ENCODE measurements at places on chromosomes 1 and 21. TPM values are rescaled to one million over a fixed set of nuclear protein-coding genes. Genes with fewer than 3 reads are reported as not detected.

DNA sequence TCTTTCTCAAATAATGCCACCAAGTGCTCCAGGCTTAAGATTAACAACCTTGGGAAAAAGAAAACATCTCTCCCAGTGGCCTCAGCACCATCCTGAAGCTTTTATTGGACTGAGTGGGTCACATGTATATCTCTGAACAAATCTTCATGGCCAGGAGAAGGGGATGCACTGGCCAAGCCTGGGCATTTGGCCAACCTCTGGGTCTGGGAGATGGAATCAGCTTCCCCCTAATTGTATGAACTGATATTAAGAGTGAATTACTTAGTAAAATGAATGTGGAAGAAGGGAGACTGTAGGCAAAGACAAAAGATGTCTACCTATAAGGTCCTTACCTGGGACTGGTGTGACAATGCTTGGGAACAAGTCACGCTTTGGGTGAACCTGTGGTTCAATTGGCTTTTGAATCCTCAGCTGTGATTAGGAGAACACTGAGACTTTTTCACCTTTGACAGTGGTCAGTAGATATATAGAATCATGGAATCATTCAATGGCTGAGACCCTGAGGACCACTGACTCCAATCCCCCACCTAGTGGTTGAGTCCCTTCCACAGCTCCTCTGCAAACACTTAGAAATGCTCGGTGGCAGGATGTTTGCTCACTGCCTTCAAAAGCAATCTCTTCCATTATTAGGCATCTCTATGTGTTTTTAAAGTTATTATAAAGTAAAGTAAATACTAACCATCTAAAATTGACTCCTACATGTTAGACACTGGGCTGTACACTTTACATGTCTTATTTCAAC is 102.6 kb upstream of the ATP1A1 start:
- no peak for DNase-seq
- no peaks in the 10 kb centered on the region for H3K27me3 ChIP-seq
- no peak overlapping the region for H3K4me3 ChIP-seq

- H3K27me3 ChIP-seq: no peaks in the 10 kb centered on the region
- H3K27ac ChIP-seq: no peak overlapping the region
- DNase-seq: no peak
- H3K4me3 ChIP-seq: no peak overlapping the region
- H3K36me3 ChIP-seq: peaks cover 17% of the 10 kb centered on the region
Measured at GRCh38 chr1:164823486-164824279, 264.7 kb downstream of the PBX1 start.

- DNase-seq: no peak
- H3K4me3 ChIP-seq: no peak overlapping the region
- no peaks in the 10 kb centered on the region for H3K36me3 ChIP-seq
- H3K4me1 ChIP-seq: no peaks in the 10 kb centered on the region
- H3K27ac ChIP-seq: no peak overlapping the region
Measured at GRCh38 chr21:36571556-36571955, 91.6 kb upstream of the CLDN14 start.

Gene LINGO4
- 0.74 TPM for total RNA-seq

Gene ARHGEF19
- total RNA-seq: 14.8 TPM

Gene GBP6
- 1.0 TPM for total RNA-seq

GRCh38 chr1:220410611-220411010 is 117.3 kb upstream of the MARK1 start:
- no peak overlapping the region for H3K4me3 ChIP-seq
- H3K27me3 ChIP-seq: no peaks in the 10 kb centered on the region
- H3K36me3 ChIP-seq: no peaks in the 10 kb centered on the region
- H3K27ac ChIP-seq: no peak overlapping the region
- no peaks in the 10 kb centered on the region for H3K4me1 ChIP-seq
- DNase-seq: no peak

Gene SELENBP1
- 317 TPM for total RNA-seq

Gene KIAA1614
- total RNA-seq: 6.3 TPM

GRCh38 chr1:25523542-25523941 is 19.9 kb upstream of the LDLRAP1 start:
- no peak for DNase-seq
- H3K4me3 ChIP-seq: no peak overlapping the region
- H3K36me3 ChIP-seq: no peaks in the 10 kb centered on the region
- no peaks in the 10 kb centered on the region for H3K4me1 ChIP-seq
- H3K27ac ChIP-seq: no peak overlapping the region
- H3K27me3 ChIP-seq: no peaks in the 10 kb centered on the region

Gene PMVK
- total RNA-seq: 14.1 TPM

- no peaks in the 10 kb centered on the region for H3K36me3 ChIP-seq
- DNase-seq: no peak
- H3K4me1 ChIP-seq: no peaks in the 10 kb centered on the region
- no peak overlapping the region for H3K27ac ChIP-seq
- no peak overlapping the region for H3K4me3 ChIP-seq
Measured at GRCh38 chr1:109598655-109599054, 20.8 kb downstream of the GNAT2 start.

- peaks cover 82% of the 10 kb centered on the region for H3K4me1 ChIP-seq
- H3K27ac ChIP-seq: peak overlapping the region; percentile 98
- no peaks in the 10 kb centered on the region for H3K27me3 ChIP-seq
- H3K4me3 ChIP-seq: peak overlapping the region; percentile 60
- DNase-seq: no peak
Measured at GRCh38 chr1:207822602-207823451, 71.0 kb downstream of the CD46 start.

Gene MROH9
- total RNA-seq: not detected

Gene SYDE2
- total RNA-seq: 17.1 TPM

Gene KRTAP19-1
- total RNA-seq: not detected

DNA sequence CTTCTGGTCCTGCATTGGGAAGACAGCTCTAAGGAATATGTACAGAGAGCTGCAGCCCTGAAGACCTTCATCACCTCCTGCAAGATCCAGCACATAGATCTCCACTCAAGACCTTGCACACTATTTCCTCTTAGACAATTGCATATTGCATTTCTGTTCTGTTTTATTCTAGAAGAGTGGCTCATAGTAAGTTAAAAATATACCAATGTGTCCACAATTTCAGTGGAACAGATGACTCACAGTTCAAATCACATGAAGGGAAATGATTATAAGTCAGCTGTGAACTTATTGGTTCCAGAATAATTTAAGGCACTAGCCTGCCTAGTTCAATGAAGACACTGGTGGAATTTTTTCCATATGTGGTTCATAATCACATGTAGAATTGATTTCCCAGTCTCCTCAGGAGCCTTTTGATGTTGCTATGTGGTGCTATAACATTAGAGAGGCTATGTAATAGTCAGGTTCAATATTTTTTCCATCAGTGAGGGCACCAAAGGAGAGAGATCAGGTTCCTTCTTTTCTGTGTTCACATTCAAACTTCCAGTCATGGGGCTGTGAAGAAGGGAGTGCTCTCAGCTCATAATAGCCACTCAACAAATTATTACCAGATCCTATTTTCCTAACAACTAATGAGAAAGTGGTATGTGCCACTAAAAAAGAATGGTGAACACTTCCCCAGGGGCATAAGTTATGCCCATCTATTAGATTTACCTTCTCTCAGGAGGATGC is 9.8 kb upstream of the AK5 start:
- no peaks in the 10 kb centered on the region for H3K36me3 ChIP-seq
- no peak for DNase-seq
- H3K4me1 ChIP-seq: no peaks in the 10 kb centered on the region
- no peak overlapping the region for H3K4me3 ChIP-seq
- no peak overlapping the region for H3K27ac ChIP-seq

DNA sequence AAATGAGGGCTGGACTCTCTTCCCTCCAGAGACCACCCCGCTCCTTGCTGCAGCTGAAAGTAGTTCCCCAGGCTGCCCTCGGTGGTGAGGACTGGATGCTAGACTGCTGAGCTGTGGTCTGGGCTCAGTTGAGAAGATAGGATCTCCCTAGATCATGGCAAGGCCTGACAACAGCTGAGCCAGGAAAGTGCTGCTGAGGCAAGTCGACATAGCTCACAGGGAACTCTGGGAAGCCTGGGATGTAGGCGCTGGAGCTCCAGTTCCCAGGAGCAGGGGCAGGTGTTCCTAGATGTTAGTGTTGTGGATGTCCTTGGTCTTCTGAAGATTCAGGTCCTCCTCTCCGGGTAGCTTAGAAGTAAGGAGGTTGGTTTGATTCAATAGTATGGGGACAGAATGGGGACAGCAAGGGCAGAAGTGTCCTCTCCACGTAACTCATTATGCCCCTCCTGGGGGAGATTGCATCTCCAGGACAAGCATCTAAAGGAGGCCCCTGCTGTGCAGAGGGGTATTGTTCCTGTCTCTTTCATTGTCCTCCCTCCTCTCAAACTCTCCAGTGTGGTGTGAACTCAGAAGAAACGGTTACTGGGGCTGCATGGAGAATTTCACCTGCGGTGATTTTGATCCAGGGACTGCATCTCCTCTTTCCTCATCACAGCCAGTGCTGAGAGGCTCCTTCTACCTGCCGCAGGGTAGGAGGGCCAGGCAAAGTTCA is 3.7 kb downstream of the CYB561D1 start:
- H3K36me3 ChIP-seq: peaks cover 32% of the 10 kb centered on the region
- H3K27ac ChIP-seq: no peak overlapping the region
- no peak for DNase-seq
- H3K27me3 ChIP-seq: peaks cover 3% of the 10 kb centered on the region

- H3K36me3 ChIP-seq: no peaks in the 10 kb centered on the region
- H3K4me1 ChIP-seq: no peaks in the 10 kb centered on the region
- no peak overlapping the region for H3K4me3 ChIP-seq
Measured at GRCh38 chr1:233172201-233172600, 123.3 kb downstream of the PCNX2 start.

Gene RPTN
- total RNA-seq: not detected

GRCh38 chr1:25099343-25099951 is 132.9 kb downstream of the SYF2 start:
- no peaks in the 10 kb centered on the region for H3K27me3 ChIP-seq
- H3K27ac ChIP-seq: no peak overlapping the region
- H3K4me1 ChIP-seq: peaks cover 3% of the 10 kb centered on the region
- H3K4me3 ChIP-seq: no peak overlapping the region
- H3K36me3 ChIP-seq: no peaks in the 10 kb centered on the region

Gene CDA
- 9.3 TPM for total RNA-seq

Gene LDLRAD1
- total RNA-seq: 0.46 TPM

Gene TCEANC2
- 2.6 TPM for total RNA-seq

DNA sequence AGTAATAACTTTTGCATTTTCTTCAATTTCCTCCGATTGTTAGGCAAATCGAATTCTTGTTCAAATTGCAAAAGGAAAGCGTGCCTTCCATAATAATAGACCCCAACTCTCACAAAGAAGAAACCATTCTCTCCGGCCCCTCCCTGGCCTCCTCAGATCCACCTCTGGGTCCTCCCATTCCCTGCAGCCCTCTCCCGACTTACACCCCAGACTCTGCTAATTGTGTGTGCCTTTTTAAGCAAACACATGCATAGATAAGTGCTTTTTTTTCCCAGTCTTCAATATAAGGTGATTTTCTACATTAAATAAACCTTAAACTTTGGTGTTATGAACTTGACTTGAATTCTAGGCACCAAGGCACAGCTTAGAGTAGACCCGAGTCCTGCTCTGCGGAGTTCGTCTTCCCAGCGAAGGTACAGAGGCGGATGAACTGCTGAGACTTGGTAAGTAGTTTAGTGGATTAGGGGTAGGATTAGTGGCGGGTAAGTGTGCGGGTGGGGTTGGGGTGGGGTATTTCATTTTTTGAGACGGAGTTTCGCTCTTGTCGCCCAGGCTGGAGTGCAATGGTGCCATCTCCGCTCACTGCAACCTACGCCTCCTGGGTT is 1.5 kb downstream of the L1TD1 start:
- no peak overlapping the region for H3K27ac ChIP-seq
- peaks cover 6% of the 10 kb centered on the region for H3K27me3 ChIP-seq
- no peak overlapping the region for H3K4me3 ChIP-seq
- H3K4me1 ChIP-seq: peaks cover 3% of the 10 kb centered on the region
- no peaks in the 10 kb centered on the region for H3K36me3 ChIP-seq

DNA sequence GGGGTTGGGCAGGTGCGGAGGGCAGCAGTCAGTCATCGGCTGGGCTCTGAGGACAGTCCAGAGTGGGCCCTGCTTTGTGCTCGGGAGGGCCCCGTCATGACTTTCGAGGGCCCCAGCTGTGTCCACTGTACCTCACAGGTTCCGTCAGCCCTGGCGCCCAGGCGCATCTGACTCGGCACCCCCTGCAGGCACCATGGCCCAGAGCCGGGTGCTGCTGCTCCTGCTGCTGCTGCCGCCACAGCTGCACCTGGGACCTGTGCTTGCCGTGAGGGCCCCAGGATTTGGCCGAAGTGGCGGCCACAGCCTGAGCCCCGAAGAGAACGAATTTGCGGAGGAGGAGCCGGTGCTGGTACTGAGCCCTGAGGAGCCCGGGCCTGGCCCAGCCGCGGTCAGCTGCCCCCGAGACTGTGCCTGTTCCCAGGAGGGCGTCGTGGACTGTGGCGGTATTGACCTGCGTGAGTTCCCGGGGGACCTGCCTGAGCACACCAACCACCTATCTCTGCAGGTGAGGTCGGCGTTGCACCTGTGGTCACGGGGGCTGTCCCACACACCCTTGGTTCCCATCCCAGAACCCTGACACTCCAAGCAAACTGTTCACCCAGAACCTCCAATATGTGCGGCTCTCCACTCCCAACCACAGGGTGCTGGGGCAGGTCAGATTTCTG is 7.8 kb downstream of the PODN start:
- H3K4me3 ChIP-seq: no peak overlapping the region
- no peak overlapping the region for H3K27ac ChIP-seq
- peak; percentile 73 for DNase-seq
- H3K4me1 ChIP-seq: peaks cover 8% of the 10 kb centered on the region

- H3K27ac ChIP-seq: peak overlapping the region; percentile 91
- peak overlapping the region; percentile 59 for H3K4me3 ChIP-seq
- peaks cover 37% of the 10 kb centered on the region for H3K4me1 ChIP-seq
- no peaks in the 10 kb centered on the region for H3K27me3 ChIP-seq
Measured at GRCh38 chr21:26846036-26846931, 1.1 kb upstream of the ADAMTS1 start.

DNA sequence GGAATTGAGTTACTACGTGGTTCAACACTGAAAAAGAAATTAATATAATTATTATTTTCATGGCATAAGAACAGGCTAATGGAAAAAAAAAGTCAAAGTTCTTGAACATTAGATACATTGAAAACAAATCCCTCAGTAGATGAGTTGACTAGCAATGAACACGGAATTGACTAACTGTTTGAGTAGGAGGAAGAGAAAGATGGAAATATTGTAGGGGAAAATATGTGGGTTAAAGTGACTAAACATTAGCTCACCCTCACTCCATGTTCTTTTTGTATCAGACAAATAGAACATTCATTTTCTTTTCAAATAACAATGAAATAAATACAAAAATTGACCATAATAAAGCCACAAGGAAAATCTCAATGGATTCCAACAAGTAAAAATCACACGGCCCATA is 84.3 kb downstream of the KCNK2 start:
- no peaks in the 10 kb centered on the region for H3K36me3 ChIP-seq
- no peak for DNase-seq
- H3K27ac ChIP-seq: no peak overlapping the region
- H3K4me3 ChIP-seq: no peak overlapping the region
- H3K27me3 ChIP-seq: no peaks in the 10 kb centered on the region

Gene ALG6
- total RNA-seq: 15.7 TPM

Gene EDN2
- 4.0 TPM for total RNA-seq

Gene TNFRSF18
- total RNA-seq: 2.7 TPM

- no peak overlapping the region for H3K27ac ChIP-seq
- no peak overlapping the region for H3K4me3 ChIP-seq
- no peaks in the 10 kb centered on the region for H3K36me3 ChIP-seq
- peaks cover 22% of the 10 kb centered on the region for H3K4me1 ChIP-seq
Measured at GRCh38 chr1:31715873-31716220, 12.0 kb upstream of the COL16A1 start.

Gene CNN3
- 105 TPM for total RNA-seq

GRCh38 chr21:45262616-45263015 is 25.1 kb downstream of the POFUT2 start:
- H3K4me1 ChIP-seq: no peaks in the 10 kb centered on the region
- H3K27me3 ChIP-seq: no peaks in the 10 kb centered on the region
- H3K27ac ChIP-seq: no peak overlapping the region
- H3K36me3 ChIP-seq: peaks cover 49% of the 10 kb centered on the region
